ENCODE measurements at places on chromosomes 5 and 9.
A peak's percentile ranks its signal among the peaks of the same experiment; 100 is the strongest.

- DNase-seq: no peak
Measured at GRCh38 chr5:176748073-176748966, 62.0 kb upstream of the UNC5A start.

- DNase-seq: no peak
Measured at GRCh38 chr9:115969096-115969495, 184.5 kb upstream of the PAPPA start.

DNA sequence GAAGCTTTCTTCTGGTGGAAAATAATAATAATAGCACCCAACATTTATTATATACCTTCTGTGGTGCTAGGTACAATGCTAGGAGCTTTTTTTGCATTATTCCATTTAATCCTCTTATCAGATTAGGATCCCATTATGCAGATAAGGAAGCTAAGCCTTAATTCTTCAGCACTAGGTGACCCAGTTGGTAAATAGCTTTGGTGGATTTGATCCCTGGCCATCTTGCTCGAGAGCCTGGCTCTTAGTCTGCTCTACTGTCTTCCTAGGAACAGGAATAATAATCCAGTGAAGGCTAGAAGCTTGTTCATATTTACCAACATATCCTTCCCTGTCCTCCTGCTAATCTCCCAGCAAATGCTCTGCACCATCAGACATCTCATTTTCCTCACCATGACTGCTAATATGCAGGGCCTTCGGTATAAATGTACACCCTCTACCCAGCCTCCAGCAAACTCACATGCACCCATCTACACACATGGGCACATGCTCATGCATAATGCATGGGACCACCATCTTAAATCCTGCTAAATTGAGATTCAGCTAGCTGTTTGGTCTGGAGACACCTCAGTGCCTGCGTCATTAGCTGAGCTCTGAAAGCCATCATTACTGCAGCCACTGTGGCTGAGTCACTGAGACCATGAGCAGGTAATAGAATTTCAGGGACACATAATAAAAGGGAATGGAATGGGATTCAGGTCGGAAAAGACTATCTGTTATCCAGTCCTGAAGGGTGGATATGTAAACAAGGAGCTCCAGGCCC, 87.5 kb downstream of the TRIM32 start:
- no peak for DNase-seq

DNA sequence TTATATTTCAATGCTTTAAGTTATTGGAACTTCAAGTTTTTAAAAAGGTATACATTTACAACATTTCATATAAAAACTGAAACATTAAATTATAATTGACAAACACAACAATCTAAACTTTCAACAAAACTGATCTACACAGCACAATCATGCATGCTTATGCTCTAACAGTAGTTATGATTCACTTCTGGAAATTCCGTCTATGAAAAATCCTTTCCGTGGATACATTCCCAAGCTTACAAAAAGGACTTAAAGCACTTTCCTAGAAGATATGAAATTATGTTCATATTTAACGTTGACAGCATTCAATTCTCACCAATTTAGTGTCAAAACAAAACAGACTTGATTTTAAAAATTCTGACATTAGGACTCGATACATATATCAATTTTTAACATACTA, 3.7 kb downstream of the HNRNPH1 start:
- no peak for DNase-seq

DNA sequence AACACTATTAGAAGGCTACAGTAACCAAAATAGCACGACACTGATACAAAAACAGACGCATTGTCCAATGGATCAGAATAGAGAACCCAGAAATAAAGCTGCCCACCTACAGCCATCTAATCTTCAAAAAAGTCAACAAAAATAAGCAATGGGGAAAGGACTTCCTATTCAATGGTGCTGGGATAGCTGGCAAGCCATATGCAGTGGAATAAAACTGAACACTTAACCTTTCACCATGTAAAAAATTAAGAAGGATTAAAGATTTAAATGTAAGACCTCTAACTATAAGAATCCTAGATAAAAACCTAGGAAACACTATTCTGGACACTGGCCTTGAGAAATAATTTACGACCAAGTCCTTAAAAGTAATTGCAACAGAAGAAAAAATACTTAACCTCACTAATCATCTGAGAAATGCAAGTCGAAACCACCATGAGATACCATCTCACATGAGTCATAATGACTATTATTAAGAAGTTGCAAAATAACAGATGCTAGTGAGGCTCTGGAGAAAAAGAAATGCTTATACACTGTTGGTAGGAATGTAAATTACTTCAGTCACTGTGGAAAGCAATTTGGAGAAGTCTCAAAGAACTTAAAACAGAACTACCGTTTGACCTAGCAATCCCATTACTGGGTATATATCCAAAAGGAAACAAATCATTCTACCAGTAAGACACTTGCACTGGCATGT, 203.3 kb upstream of the CDH9 start:
- no peak for DNase-seq

GRCh38 chr5:97162045-97162444, 19.6 kb upstream of the LIX1 start:
- DNase-seq: peak; percentile 10

DNA sequence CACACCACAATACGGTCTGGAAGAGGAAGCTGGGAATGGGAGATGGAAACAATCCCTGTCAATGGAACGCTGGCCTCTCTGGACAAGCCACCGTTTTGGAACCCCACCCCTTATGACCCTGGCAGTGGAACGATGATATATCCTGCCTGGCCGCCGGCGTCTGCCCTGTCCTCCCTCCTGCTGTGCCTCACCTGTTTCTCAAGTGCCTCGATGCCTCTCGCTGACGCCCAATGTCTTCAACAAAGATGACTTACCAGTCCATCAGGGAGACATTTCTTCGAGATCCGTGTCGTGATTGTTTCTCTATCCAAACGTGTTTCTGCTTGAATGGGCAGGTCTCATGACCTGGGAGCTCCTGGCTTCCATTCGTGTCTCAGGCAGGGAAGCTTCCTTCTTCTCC, 476.5 kb downstream of the SPATA31A7 start:
- no peak for DNase-seq

DNA sequence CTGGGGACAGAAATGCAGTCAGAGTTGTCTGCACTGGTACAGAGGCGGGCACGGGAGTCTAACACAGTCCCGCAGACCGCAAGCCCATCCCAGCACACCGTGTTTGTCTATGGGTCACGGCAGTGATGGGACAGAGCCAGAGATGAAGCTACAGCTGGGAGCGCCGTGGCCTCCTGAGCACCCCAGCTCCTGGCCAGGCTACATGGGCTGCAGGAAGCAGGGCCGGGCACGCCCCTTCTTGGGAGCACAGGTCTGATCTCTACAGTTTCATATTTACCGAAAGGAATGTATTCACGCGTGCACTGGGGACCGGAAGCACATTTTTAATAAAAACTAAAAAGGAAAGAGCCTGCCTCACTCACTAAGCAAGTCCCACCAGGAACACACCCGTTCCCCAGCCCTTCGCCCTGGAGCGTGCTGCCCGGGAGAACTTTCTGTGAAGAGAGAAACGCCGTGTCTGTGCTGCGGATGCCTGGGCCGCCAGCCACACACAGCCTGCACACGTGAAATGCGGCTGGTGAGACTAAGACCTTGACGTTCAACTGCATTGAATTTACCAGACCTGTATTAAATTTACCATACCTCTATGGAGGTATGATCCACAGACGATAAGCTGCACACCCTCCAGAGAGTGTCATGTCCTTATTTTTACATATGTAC, 81.1 kb downstream of the VAV2 start:
- DNase-seq: no peak
